ENCODE measurements at places on chromosomes 3 and 15.

- no peak for DNase-seq
These were observed 8.8 kb upstream of the NPHP3 start for GRCh38 chr3:132730891-132731580.

- no peak for DNase-seq
These were observed 12.5 kb downstream of the SAMD7 start for GRCh38 chr3:169923831-169924230.

GRCh38 chr3:110077093-110077492 is 739.7 kb upstream of the DPPA4 start:
- DNase-seq = no peak

DNA sequence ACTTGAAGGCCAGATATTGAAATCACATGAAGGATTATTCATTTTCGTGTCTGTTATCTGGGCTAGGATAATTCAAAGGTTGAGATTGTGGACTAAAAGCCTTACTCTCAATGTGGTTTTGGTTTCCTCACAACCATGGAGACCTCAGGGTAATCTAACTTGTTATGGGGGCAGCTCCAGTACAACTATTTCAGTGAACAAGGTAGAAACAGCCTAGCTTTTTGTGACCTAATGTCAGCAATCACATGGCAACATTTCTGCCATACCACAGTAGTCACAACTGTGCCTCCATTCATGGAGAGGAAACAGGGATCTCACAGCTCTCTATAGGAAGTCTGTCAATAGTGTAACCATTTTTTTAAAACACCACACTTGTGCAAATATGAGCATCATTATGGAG is 62.4 kb upstream of the RARB start:
- no peak for DNase-seq

DNA sequence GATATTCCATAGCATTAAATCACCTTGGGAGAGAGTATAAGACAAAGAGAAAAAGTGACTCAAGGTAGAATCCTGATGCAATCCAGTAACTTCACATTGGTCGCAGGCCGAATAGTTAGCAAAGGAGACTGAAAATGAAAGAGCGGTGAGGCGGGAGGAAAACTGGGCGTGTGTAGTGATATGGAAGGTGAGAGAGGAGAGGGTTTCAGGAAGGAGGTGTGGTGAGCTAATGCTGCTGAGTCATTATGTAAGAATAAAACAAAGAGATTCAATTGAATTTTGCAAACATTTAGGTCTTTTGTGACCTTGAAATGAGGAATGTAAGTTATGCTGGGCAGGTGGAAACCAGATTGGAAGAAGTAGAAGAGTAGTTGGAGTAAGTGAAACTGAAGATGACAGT is 235.3 kb downstream of the C3orf38 start:
- no peak for DNase-seq

GRCh38 chr3:111675846-111676210 is 80.7 kb upstream of the ZBED2 start:
- no peak for DNase-seq

DNA sequence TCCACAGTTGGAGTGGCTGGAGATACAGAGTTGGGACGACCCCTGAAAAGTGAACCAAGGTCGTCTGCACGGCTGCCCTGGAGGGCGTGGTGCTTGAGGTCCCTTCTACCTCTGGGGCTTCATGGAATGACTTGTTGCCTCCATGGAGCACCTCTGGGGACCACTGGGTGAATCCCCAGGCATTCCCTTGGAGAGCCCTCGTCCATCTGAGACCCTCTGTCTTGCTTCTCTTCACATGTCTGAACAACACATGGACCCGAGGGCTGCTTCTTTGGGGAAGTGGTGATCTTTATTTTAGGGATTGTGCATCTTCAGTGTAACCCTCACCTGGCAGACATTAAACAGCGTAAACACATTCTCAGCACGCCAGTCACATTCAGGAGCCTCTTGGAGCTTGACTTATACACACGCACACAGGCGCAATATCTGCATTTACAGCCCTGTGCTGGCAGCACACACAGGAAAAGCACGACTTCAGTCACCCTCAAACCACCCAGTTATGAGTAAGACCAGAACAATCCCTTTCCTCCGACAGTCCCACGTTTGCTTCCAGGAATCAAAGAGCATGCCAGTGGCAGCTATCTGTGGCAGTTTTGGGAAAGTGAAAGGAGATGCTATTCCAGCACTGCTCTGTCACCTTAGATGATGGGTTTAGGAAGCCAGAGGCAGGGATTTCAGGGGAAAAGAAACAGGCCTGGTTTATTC is 12.6 kb downstream of the FAM107A start:
- DNase-seq = no peak

GRCh38 chr3:123331651-123332050 is 117.2 kb downstream of the ADCY5 start:
- no peak for DNase-seq

- no peak for DNase-seq
These were observed 35.0 kb downstream of the CIP2A start for GRCh38 chr3:108554229-108554628.

- no peak for DNase-seq
These were observed 277.3 kb upstream of the NR2F2 start for GRCh38 chr15:96053031-96053780.

- no peak for DNase-seq
These were observed 116.0 kb downstream of the IGF1R start for GRCh38 chr15:98764291-98764690.

DNA sequence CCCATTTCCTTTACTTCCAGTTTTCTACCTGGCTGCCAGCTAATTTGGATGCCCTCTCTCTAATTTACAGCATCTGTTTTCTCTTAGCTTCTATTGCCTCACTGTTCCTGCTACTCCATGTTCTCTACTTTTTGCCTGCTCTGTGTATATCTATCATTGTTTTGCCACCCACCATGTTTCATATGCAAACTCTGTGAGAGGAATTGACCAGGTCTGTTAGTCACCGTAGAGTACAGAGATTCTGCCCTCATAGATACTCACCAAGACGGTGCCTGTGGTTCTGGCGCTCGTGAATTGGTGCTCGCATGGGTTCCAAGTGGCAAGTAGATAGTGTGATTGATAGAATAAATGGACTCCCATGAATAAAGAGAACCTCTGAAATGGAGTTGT is 288.8 kb downstream of the CNTN6 start:
- DNase-seq = no peak

DNA sequence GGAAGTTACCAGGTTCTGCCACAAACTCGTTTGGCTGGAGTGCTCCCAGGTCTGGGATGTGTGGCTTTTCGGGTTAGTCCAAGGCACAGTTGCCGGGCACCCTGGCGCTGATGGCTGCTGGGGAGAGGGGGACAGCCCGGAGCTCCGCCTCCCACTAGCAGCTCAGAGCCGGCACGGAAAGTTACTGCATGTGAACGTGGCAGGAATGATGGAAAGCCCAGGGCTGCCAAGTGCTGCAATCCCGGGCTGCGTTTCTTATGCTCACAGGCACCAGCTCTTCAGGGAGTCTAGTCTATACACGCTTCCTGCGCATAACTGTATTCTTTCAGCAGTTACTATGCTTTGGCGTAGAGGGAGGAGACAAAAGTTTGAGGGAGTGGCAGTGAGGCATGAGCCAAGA is 141.8 kb upstream of the ICE2 start:
- DNase-seq = no peak

GRCh38 chr3:3560591-3561311 is 238.5 kb upstream of the LRRN1 start:
- no peak for DNase-seq

GRCh38 chr15:74337146-74337545 is 30.3 kb downstream of the CYP11A1 start:
- DNase-seq = no peak

- DNase-seq = no peak
These were observed 256.6 kb upstream of the ROPN1 start for GRCh38 chr3:124248471-124249028.

DNA sequence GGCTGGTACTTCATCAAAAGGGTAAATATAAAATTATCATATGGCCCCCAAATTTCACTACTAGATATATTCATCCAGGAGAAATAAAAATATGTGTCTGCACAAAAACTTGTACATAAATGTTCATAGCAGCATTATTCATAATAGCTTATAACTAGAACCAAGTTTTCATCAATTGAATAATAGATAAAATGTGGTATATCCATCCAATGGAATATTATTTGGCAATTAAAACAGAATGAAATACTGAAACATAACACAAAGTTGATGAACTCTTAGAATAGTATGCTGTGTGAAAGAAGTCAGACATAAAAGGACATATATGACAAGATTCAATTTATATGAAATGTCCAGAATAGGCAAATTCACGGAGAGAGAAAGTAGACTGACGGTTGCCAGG is 389.3 kb upstream of the ADAMTS9 start:
- DNase-seq = no peak

DNA sequence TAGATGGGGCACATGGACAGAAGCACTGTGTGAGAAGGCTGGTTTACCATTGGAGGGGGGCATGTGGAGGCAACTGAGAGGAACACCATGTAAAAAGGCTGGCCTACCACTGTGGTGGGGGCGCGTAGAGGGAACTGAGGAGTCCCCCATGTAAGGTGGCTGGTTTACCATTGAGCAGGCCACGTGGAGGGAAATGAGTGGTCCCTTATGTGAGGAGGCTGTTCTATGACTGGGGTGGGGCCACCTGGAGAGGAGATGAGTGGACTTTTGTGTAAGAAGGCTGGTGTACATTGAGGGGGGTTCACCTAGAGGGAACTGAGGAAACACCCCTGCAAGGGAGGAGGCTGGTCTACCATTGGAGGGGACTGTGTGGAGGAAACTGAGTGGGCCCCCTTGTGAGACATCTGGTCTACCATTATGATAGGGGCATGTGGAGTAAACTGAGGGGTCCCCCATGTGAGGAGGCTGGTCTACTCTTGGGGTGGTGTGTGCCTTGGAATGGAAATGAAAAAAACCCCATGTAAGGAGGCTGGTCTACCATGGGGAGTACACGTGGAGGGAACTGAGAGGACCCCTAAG is 156.9 kb downstream of the FBLN2 start:
- no peak for DNase-seq

DNA sequence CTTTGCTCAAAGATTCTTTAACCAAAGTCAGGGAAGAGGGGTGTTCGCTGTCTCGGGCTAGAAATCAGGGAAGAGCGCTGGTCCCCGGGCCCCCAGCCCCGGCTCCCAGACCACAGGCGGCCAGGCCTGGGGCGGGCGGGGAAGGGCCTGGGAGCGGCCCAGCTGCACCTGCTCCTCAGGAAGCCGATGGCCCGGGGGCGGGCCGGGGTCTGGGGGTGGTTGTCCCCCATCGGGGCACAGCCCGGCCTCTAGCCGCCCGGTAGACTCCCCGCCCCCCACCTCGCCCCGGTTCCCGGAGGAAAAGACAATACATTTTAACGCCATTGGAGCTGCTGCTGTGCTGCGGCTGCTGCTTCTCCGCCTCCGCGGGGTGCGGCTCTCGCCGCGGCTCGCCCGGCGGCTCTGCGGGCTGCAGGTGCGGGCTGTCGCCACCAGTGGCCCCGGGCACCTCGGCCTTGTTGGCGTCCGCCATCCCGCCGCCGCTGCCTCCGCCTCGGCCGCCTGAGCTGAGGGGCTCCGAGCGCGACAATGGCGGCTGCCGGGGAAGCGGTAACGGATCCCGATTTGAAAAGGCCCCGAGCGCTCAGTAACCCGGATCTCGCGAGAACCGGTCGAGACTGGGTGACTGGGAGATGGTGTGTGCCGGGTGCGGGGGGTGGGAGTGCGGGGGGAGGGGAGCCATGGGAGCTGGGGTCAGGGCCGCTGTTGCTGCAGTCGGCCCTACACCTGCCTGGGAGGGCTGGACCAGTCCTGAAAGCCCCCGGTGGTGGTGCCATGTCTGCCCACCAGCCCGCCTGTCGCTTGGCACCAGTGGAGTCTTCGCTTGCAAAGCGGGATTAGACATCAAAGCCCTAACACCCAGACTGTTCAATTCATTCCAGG is at the start of gene MYEF2:
TSS of gene MYEF2 (minus strand) at position 530 of the 882 bp plus-strand sequence. CDS start at position 472, 58 bp downstream.
- peak; percentile 45 for DNase-seq

DNA sequence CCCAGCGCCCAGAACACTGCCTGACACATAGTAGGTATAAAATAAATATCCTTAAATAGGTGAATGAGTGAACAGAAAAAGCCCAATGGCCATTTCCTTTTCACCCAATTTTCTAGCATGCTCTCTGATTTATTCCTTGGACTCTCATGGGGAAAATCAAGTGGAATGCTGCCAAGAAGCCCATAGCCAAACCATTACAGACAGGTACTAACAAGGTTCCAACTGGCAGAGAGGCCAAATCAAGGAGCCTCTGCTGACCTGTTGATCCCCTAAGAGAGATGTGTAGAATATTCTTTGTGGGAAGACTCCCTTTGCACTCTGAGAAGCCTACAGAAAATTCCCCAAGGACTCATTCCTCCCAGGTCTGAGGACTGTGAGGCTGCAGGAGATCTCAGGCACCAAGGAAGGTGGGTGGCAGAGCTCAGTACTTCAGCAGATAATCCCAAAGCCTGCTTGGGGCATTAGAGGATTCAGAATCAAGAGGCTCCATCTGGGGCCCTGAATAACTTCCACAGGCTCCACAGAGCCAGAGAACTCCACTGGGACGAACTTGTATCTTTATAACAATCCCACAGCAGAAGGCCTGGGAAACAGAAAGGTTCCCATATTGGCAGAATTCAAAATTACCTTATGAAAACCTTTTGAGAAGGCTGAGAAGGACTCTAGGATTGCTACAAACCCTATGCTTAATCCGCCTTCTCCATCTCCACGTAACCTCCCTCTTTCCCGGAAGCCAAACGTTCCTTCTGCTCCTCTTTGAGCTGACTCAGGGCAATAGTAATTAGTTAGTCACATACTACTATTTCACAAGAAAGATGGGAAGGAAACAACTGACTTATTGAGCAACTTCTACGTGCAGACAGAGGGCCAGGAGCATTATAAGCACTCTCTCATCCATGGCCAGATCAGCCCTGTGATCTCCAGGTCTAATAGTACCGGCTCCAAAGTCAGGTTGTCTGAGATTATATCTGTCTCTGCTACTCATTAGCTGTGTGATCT is 34.5 kb downstream of the PRICKLE2 start:
- peak; percentile 33 for DNase-seq

Measured in D721Med (cell line).